ENCODE measurements at places on chromosomes 1 and 21. TPM values are rescaled to one million over a fixed set of nuclear protein-coding genes. Genes with fewer than 3 reads are reported as not detected.

The VSIG8 gene
- not detected for total RNA-seq

The TMEM61 gene
- not detected for total RNA-seq

The HES3 gene
- not detected for total RNA-seq

The TNFRSF4 gene
- 2.9 TPM for total RNA-seq

The FMO2 gene
- total RNA-seq = 179 TPM

The CR1L gene
- total RNA-seq = not detected

The SLC45A3 gene
- total RNA-seq = 2.2 TPM

The SPAG17 gene
- not detected for total RNA-seq

The TMCO2 gene
- total RNA-seq = not detected

The LCK gene
- total RNA-seq = 1.1 TPM

The ANKRD45 gene
- total RNA-seq = not detected

The CR2 gene
- 0.46 TPM for total RNA-seq

The LIN28A gene
- total RNA-seq = not detected

The OVAAL gene
- not detected for total RNA-seq

The GNAT2 gene
- not detected for total RNA-seq

The LCE2A gene
- total RNA-seq = not detected

The CD1B gene
- 0.38 TPM for total RNA-seq

The KCNAB2 gene
- total RNA-seq = 14.3 TPM

The L1TD1 gene
- 0.13 TPM for total RNA-seq

The MAP3K21 gene
- 5.5 TPM for total RNA-seq

The TEKT2 gene
- total RNA-seq = 1.1 TPM

The LCE2C gene
- total RNA-seq = not detected

The GABRD gene
- total RNA-seq = not detected

The FALEC gene
- total RNA-seq = not detected

The VTCN1 gene
- not detected for total RNA-seq

The DNAJC8 gene
- 72.2 TPM for total RNA-seq

The TMPRSS15 gene
- not detected for total RNA-seq

The TRIM33 gene
- 29.2 TPM for total RNA-seq

The RNU1-1 gene
- under 0.01 TPM for total RNA-seq

The AQP10 gene
- total RNA-seq = not detected

The EXO1 gene
- 1.2 TPM for total RNA-seq

The GPR37L1 gene
- 0.16 TPM for total RNA-seq

The LCE1F gene
- total RNA-seq = not detected

The MNDA gene
- total RNA-seq = 27.0 TPM

The PRR9 gene
- not detected for total RNA-seq

The PRKAB2 gene
- 4.9 TPM for total RNA-seq

The IFI44 gene
- 16.4 TPM for total RNA-seq

The CD101 gene
- 0.47 TPM for total RNA-seq

The POFUT2 gene
- 18.5 TPM for total RNA-seq

The PDC gene
- not detected for total RNA-seq

All from omental fat pad (tissue), 4 donors.